ENCODE measurements at places on chromosomes 11 and 22.

- H3K27ac ChIP-seq: no peak overlapping the region
- H3K36me3 ChIP-seq: no peaks in the 10 kb centered on the region
- peaks cover 3% of the 10 kb centered on the region for H3K4me1 ChIP-seq
- H3K27me3 ChIP-seq: no peaks in the 10 kb centered on the region
These were observed 170.4 kb downstream of the MAML2 start for GRCh38 chr11:96172604-96173003.

DNA sequence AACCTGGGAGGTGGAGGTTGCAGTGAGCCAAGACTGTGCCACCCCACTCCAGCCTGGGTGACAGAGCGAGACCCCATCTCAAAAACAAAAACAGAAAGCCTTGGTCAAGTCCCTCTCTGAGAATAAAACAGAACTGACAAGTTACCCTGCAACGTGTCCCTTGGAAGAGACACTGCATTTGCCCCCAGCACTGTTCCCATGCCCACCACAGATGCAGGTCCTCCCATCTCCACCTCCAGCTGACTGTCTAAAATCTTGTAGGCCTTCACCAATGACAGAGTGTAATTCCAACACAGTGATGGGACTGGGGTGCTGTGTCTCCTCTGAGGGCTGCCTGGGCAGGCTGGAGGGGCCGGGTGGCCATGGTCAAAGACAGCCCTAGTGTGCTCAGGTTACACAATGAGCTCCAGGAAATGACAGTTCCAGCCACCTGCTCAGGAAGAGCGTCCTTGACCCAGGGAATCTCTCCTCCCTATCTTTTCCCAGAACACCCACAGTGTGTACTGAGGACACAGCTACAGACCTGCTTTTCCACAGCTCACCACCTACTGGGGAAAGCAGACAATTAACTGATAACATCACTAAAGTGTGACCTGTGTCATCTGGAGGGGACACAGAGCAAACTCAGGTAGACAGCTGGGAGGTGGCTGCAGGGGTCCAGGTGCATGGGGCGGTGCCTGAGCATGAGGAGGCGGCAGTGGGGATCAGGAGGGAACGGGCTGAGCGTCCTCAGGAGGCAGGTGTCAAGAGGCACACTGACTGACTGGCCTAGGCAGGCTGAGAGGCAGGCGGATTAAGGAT is 56.4 kb downstream of the ARFGAP3 start:
- no peak for DNase-seq
- H3K27me3 ChIP-seq: no peaks in the 10 kb centered on the region
- no peaks in the 10 kb centered on the region for H3K36me3 ChIP-seq
- H3K4me1 ChIP-seq: no peaks in the 10 kb centered on the region
- no peak overlapping the region for H3K27ac ChIP-seq

DNA sequence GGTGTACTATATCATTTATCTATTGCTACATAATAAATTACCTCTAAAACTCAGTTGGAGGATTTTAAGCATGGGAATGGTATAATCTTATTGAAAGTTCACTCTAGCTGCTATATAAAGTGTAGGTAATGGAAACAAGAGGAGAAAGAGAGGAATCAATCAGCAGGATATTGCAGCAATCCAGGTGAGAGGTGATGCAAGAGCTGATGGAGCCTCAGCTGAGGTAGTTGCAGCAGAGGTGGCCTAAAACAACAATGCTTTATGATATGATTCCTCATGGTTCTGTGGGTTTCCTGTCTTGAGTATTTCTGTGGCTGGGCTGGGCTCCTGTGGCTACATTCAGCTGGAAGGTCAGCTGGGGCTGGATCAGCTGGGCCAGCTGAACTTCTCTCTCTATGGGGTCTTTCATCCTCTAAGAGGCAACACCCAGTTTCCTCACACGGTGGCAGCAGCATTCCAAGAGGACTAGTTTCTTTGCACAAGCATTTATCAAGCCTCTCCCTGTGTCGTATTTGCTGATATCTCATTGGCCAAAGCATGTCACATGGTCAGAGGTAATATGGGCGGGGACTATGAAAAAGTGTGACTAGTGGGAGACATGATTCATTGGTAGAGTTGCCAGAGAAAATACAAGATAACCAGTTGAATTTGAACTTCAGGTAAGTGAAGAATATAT is 135.4 kb upstream of the LARGE1 start:
- H3K27ac ChIP-seq: no peak overlapping the region
- no peaks in the 10 kb centered on the region for H3K4me1 ChIP-seq
- no peaks in the 10 kb centered on the region for H3K36me3 ChIP-seq
- DNase-seq: no peak
- no peaks in the 10 kb centered on the region for H3K27me3 ChIP-seq

DNA sequence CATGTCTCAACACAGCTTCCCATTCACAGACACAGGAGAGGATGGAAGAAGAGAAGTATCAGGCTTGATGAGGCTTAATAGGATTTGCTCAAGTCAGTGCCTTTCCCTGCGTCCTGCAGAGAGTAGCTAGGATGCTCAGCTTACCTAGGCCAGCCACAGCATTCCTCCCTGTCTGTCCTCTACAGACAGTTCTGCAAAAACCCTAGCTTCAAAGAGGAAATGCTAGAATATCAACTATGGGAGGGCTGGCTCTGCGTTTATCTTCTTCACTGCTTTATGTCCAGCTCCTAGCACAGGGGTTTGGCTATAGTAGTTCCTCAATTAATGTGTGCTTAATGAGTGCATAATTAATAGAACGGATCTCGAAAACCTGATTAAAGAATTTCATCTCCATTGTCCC is 16.4 kb downstream of the KCNJ5 start:
- no peaks in the 10 kb centered on the region for H3K27me3 ChIP-seq
- no peaks in the 10 kb centered on the region for H3K4me1 ChIP-seq
- H3K27ac ChIP-seq: no peak overlapping the region
- no peak for DNase-seq
- H3K36me3 ChIP-seq: no peaks in the 10 kb centered on the region

DNA sequence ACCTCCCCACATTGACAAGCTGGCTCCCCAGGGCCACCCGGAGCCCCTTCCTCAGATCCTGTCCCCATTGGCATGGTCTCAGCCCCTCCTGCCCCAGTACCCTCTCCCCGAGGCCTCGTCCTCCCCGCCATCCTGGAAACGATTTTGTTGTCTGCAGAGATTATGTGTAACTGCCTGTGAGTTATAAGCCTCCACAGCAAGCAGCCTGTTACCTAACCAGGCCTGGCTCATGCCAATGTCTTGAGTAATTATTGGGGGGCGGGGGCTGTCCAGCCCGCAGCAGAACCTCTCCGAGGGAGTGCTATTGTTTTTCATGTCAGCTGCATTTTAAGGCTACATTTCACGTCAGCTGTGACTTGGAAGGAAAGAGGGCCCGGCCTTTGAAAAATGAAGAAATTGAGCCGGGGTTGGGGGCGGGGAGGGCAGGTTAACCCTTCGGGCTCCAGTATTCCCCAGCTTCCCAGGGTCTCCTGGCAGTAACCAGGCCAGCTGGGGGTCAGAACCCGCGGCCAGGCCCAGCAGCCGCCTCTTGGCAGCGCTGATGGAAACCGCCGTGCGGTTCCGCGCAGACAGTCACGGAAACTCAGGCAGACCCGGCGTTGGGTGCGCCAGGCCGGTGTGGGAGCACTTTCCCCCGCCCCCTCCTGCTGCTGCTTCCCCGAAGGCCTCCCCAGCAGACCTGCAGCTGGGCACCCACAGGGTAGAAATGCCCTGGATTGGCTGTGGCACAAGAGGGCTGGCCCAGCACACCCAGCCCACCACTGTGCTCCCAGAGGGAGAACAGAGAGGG is 59.5 kb downstream of the CDKN1C start:
- H3K36me3 ChIP-seq: no peaks in the 10 kb centered on the region
- DNase-seq: peak; percentile 94
- H3K27ac ChIP-seq: peak overlapping the region; percentile 87
- no peak overlapping the region for H3K4me3 ChIP-seq
- no peaks in the 10 kb centered on the region for H3K27me3 ChIP-seq
- peaks cover 22% of the 10 kb centered on the region for H3K4me1 ChIP-seq

GRCh38 chr11:109894242-109894641 is 198.9 kb upstream of the ZC3H12C start:
- no peak overlapping the region for H3K27ac ChIP-seq
- H3K4me1 ChIP-seq: no peaks in the 10 kb centered on the region
- no peak for DNase-seq
- H3K4me3 ChIP-seq: no peak overlapping the region

GRCh38 chr22:44366372-44367300 is 53.9 kb upstream of the SHISAL1 start:
- no peak overlapping the region for H3K27ac ChIP-seq
- DNase-seq: peak; percentile 9
- no peaks in the 10 kb centered on the region for H3K36me3 ChIP-seq
- no peaks in the 10 kb centered on the region for H3K27me3 ChIP-seq
- no peaks in the 10 kb centered on the region for H3K4me1 ChIP-seq

GRCh38 chr11:116750070-116750718 is 22.6 kb downstream of the BUD13 start:
- H3K4me3 ChIP-seq: no peak overlapping the region
- H3K27ac ChIP-seq: no peak overlapping the region
- no peaks in the 10 kb centered on the region for H3K27me3 ChIP-seq
- DNase-seq: no peak

DNA sequence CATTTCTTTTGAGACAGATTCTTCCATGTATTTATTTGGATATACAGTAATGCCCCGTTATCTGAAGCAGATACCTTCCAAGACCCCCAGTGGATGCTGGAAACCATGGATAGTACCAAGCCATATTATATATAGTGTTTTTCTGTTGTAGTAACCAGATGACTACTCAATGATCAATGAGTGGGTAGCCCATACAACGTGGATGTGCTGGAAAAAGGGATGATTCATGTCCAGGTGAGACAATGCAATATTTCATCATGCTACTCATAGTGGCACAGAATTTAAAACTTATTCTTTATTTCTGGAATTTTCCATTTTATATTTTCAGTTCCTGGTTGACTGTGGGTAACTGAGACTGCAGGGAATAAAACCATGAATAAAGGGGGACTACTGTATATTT is 427.5 kb downstream of the METTL15 start:
- no peak for DNase-seq
- no peaks in the 10 kb centered on the region for H3K27me3 ChIP-seq
- no peak overlapping the region for H3K27ac ChIP-seq
- H3K4me3 ChIP-seq: no peak overlapping the region
- H3K4me1 ChIP-seq: no peaks in the 10 kb centered on the region
- no peaks in the 10 kb centered on the region for H3K36me3 ChIP-seq

- no peaks in the 10 kb centered on the region for H3K36me3 ChIP-seq
- H3K27me3 ChIP-seq: no peaks in the 10 kb centered on the region
- no peak overlapping the region for H3K27ac ChIP-seq
- no peaks in the 10 kb centered on the region for H3K4me1 ChIP-seq
- DNase-seq: no peak
- no peak overlapping the region for H3K4me3 ChIP-seq
These were observed 86.0 kb downstream of the C11orf87 start for GRCh38 chr11:109507836-109508561.

DNA sequence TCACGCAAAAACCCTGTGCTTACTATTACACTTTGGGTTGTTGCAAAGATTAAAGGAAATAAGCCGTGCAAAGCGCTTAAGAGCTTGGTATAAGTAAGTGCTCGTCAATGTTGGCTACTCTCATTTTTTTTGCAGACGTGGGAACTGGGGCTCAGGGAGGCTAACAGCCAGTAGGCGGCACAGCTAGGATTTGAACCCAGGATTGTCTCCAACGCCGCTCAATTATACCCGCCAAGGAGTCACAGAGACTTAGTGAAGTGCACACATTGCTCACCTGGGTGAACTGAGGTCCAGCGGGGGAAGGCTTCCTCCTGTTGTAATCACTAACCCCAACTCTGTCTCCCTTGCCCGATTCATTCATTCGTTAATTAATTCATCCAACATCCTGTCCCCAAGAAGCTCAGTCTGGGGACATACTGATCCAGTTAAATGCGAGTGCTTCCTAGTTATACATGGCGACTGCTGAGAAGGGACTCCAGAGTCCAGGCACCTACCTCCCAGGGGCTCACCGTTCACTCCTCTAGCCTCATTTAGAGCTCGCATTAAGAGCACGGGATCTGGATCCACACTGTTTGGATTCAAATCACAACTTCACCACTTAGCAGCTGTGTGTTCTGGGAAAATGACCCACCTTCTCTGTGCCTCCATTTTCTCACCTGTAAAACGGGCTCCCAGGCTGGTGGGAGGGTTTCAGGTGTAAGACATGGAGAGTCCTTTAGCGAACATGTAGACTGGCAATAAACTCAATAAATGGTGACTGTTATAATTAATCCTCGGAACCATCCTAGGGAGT is 838 bp upstream of the MTFP1 start:
- peak overlapping the region; percentile 83 for H3K27ac ChIP-seq
- peaks cover 21% of the 10 kb centered on the region for H3K4me1 ChIP-seq
- H3K36me3 ChIP-seq: no peaks in the 10 kb centered on the region
- no peaks in the 10 kb centered on the region for H3K27me3 ChIP-seq
- peak; percentile 22 for DNase-seq
- H3K4me3 ChIP-seq: peak overlapping the region; percentile 65

DNA sequence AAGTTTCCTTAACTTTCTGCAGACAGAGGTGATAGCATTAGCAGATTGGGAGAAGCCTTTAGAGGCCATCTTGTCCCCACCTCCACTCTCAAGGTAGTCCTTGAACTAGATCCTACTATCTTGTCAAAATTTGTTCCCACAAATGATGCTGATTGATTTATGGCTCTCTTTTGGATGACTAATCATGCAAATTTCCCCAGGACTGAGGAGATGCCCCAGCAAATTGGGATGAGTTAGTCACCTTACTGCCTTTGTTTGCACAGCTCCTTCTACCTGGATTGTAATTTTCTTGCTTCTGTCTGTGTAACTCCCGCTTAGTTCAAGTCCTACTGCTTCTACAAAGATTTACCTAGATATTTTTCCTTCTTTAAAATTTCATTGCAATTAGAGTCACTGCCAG is 391.4 kb upstream of the CADM1 start:
- no peak overlapping the region for H3K27ac ChIP-seq
- no peaks in the 10 kb centered on the region for H3K36me3 ChIP-seq
- H3K4me1 ChIP-seq: no peaks in the 10 kb centered on the region
- no peak for DNase-seq
- no peaks in the 10 kb centered on the region for H3K27me3 ChIP-seq
- no peak overlapping the region for H3K4me3 ChIP-seq

DNA sequence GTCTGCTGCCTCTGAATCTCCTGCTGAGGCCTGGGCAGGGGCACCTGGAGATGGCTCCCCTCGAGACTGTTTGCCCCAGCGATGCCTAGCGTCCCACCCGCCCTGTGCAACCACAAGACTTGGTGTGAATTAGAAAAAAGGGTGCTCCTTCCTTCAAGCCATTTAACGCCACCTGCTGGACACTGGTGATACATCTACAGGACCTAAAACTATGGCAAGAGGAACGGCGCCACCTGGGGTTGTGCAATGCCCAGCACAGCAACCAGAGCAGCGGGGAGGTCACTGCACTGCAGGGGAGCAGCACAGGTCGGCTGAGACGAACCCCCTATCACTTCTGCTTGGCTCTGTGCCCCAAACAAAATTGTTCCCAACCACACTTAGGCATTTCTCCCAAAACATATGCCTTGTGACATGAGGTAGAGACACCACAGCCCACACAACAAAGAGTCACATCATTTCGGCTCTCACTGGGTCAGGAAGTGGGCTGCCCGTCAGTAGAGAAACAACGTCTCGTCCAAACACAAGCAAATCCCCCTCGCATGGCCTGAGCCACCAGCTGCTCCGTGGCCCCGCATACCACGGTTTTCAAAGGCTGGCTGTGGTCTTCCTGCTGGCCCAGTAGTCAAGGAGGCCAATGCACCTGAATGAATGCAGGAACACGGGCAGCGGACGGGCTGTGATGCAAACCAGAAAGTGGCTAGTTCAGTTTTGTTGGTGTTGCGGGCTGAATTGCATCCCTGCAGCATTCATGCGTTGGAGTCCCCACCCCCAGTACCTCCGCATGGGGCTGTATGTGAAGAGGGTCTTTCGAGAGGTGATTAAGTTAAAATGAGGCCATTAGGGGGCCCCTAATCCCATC is 171.9 kb downstream of the SHANK2 start:
- no peak overlapping the region for H3K4me3 ChIP-seq
- no peak for DNase-seq
- no peak overlapping the region for H3K27ac ChIP-seq
- no peaks in the 10 kb centered on the region for H3K27me3 ChIP-seq

Data from uterus (tissue), 4 donors.